ENCODE measurements at places on chromosomes 11 and 22.
A peak's percentile ranks its signal among the peaks of the same experiment; 100 is the strongest.

DNA sequence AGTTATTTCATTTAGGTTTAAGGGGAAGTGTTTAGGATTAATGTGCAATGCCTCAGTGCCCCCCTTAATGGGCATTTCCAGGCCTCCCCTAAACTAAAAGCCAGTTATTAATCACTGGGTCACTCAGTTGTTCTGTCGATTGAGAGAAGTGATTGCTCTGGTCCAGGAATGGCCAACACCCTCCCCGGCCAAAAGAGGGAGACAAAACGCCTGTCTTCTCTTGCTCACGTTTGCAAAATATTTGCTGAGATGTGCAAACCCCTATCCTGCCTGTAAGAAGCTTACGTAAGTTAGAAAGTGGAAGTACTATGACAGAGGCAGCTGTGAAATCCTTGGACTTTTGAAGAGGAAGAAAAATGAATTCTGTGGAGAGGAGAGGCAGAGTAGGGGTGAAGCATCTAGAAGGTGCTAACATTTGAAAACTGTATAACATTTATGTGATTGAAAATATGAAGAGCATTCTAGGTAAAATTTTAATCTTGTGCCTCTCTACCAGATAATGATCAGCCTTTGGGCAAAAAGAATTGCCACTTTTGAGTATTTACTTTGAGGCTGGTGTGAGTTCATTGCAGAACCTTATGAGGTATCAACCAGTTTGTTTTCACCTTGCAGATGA is 37.7 kb downstream of the NTM start:
- no peak for DNase-seq

DNA sequence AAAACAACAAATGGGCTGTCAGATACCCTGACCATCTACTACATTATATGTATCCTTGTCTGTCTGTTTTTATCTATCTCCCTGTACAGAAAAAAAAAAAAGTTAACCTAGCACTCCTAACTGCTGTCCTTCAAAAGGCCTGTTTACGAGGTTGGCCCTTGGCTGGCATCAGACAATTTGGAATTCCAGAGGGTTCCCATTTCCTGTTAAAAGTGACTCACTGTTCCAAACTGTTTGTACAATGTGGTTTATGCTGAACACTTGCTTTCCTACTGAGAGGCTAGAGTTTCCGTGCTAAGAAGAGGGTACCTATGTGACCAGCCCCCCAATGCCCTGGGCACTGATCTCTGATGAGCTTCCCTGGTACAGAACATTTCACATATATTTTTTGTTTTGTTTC is 65.9 kb upstream of the HMGXB4 start:
- no peak for DNase-seq

DNA sequence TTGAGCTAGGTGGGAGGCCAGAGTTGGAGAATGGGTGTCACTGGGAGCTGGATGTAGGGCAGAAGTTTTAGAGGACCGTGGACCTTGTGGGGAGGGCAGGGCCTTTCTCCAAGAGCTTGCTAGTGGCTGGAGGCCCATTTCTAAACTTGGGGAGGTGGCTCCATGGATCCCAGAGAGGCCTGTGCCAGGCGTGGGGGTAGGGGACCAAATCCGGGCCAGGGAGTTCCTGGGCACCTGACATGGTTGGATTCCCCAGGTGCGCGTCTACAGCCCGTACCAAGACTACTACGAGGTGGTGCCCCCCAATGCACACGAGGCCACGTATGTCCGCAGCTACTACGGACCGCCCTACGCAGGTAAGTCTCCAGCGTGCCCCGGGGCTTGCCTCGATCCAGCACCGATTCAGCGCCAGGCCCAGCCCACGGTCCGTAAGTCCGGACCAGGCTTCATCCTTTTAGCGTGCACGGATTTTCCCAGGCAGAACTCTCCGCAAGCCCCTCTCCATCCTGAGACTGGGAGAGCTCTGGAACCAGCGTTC is 14.2 kb downstream of the PLEKHB1 start:
- DNase-seq, result no peak

- no peak for DNase-seq
Observed at GRCh38 chr11:1847926-1848639, 4.8 kb upstream of the LSP1 start.

DNA sequence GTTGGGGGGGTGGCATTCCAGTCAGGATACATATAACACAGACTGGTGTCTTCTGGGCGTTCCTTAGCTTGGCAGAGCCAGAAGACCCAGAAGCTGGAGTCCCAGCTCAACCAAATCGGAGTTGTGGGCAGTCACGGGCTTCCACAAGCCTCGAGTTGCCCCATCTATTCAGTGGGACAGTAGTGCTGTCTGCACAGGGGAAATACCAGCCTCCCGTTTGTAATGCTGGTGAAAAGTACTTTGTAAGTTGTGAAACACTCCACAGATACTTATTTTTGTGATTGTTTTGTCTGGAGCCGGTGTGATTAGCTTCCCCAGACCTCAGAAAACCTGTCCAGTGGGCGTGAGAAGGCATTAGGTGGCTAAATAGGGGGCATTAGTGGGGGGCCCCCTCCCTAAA is 13.6 kb downstream of the DGKZ start:
- no peak for DNase-seq

GRCh38 chr22:30667107-30667493 is 575 bp downstream of the DUSP18 start:
- peak; percentile 13 for DNase-seq

- DNase-seq, result no peak
Observed at GRCh38 chr11:92972248-92972647, 2.8 kb downstream of the MTNR1B start.

DNA sequence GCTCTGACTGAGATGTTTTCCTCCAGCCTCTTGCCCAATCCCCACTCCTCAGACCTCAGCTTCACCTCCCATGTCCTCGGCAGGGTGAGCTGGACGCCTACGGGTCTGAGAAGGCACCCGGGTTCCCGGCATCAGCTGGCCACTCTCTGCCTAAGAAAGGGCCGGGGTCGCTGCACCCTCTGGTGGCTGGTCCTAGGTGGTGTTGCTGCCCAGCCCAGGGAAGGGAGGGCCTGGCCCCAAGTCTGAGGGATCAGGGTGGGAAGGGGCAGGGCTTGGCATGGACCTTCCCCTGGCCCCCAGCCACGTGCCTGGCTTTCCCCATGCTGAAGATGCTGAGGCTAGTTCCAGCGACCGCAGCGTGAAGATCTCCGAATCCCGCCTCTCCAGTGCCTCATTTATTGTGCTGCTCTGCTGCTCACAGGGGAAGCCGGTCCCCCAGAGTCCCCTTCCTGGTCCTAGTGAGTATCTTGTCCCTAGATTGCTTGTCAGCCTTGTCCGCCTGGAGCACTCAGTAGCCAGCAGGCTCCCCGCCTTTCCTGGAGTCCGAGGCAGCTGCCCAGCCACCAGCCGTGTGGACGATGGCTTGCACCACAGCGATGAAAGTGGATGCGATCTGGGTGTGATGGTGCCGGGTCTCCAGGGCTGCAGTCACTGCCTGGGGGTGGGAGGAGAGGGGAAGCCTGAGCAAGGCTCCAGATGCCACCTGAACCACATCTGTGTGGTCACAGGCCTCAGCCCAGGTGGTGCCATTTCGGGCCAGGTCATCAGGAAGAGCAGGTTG is 2.9 kb upstream of the GGT5 start:
- DNase-seq, result peak; percentile 44
